ENCODE measurements at places on chromosomes 16 and 17.

GRCh38 chr16:58024486-58025350 is 836 bp upstream of the MMP15 start:
- no peak for DNase-seq

DNA sequence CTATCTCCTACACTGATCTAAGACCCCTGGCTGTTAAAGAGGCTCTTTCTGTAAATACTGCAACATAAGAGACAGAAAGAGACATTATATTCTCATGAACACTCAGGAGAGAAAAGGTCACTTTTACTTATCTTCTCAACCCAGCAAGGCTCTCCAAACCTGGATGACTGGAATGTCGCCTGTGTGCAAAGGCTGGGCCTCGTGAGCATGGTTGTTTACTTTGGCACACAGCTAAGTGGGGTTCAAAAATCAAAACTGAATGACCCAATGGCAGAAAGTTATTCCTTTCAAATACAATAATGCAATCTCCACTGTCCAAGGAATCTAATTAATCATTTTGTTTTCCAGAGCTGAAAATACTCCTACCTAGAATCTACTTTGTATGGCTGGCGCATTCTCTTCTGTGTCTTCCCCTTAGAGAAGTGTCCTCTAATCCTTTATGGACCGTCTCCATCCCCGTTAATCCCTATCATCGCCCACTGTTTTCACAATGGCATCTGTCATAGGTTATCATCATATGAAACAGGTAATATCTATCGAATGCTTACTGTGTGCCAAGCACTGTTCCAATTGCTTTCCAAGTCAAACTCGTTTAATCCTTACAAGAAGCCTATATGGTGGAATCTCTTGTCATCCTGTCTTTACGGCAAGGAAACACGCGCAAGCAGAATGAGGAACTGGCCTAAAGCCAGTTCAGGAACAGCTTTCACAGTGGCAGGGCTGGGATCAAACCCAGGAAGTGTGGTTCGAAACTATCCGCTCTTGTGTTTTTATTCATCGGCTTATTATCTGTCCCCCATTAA is 1.3 kb downstream of the SLX4 start:
- DNase-seq = no peak

GRCh38 chr16:57925310-57925709 is 45.6 kb downstream of the CNGB1 start:
- DNase-seq = no peak

DNA sequence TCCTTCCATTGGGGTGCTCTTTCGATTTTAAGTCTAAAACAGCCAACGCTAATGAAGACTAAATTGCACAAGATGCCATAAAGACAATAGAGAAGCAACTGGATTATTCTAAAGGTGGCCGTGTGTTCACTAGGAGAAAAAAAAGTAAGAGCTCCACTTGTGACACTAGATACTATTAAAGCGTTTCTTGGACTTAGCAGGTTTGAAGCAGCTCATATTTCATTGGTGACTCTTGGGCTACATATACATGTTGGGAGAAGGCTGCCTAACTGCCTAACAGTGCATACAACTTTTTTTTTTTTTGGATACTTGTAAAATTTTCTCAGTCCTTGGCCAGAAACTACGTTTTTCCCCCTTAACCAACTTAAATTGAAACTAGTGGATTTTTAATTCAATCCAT is 111.8 kb upstream of the NOG start:
- no peak for DNase-seq

Measured in T1000 (cell line).